ENCODE measurements at places on chromosomes 2 and 18.

- peak; percentile 96 for DNase-seq
Observed at GRCh38 chr2:54899576-54900200, 150.6 kb downstream of the RTN4 start.

DNA sequence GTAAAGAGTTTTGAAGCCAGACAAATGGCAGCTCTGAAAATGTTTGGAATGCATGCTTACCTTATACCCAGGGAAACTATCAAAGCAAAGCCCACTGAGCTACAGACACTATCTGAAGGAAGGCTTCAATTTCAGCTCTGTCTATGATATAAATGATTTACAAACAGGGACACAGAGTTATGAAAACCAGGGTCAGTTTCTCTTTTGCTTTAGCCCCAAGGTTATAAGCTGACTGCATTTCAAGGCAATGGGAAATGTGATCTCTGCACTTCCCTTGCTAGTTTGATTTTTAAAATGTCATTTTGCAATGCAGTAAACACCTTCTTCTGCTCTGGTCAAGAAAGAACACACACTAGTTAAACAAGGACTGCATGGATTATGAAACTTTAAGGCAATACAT is 65.2 kb upstream of the CCDC195 start:
- DNase-seq, result no peak

GRCh38 chr18:76545433-76546087 is 50.5 kb upstream of the ZNF516 start:
- no peak for DNase-seq

DNA sequence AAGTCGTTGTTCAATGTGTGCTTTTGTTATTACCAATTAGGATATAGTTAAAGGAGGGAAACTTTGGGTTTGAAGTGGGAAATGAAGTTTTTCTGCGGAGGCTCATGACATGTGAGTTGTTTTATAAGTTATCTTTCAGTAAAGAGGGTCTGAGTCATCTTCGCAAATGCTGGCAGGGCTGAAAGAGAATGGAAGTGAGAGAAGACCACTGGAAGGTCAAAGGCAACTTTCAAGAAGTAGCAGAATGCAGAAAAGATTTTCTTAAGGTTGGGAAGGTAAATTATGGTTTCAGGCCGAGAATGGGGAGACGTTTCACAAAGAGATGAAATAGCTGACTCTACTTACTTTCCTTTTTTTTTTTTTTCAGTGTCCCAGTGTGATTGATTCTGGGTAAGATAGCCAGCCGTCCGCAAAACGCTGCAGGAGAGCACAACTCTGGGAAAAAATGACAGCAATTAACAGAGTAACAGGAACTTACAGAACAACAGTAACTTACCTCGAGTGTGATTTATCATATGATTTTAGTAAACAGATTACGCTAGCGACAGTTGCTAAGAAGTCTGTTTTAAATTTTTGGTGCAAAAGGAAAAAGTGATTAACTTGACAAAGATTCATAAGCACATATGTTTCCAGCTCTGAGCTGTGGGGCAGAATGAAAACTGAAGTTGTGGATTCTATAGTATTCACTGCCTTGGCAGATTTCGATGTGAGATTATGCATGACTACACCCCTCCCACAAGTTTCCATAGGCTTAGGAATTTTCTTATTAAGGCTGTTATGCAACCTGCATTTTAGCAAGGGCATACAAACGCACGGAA is 46.8 kb upstream of the ACTR3 start:
- no peak for DNase-seq

Measured in NCI-H2171 treated with DMSO at 0.1 percent for 48 hours (cell line).